ENCODE measurements at places on chromosomes 4 and X. TPM values are rescaled to one million over a fixed set of nuclear protein-coding genes. Genes with fewer than 3 reads are reported as not detected.

The GPR50 gene
- total RNA-seq, result not detected

GRCh38 chr4:13430834-13431568 is 53.1 kb downstream of the RAB28 start:
- no peak for DNase-seq

DNA sequence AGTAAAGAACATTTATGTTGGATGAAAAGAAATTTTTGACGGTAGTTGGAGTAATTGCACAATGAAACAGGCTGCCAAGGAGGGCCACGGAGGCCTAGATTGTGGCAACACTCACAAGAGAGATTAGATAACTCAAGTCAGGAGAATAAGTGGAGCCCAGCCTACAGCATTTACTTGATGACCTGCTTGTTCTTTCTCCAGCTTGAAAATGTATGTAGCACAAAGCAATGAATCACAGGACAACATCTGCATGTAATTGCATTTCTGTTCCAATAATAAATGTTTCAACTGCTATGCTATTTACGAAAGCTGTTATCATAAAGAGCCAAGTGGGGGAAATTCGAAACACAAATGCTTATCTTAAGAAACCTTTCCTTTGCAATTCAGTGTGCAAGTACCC is 221.2 kb upstream of the MID1 start:
- no peak for DNase-seq

The USP17L18 gene
- not detected for total RNA-seq

GRCh38 chr4:10456595-10457254 is 501 bp downstream of the ZNF518B start:
- peak; percentile 86 for DNase-seq

The TCP11X2 gene
- not detected for total RNA-seq

- peak; percentile 82 for DNase-seq
These were observed 72.2 kb downstream of the FAM184B start for GRCh38 chr4:17708992-17709762.

DNA sequence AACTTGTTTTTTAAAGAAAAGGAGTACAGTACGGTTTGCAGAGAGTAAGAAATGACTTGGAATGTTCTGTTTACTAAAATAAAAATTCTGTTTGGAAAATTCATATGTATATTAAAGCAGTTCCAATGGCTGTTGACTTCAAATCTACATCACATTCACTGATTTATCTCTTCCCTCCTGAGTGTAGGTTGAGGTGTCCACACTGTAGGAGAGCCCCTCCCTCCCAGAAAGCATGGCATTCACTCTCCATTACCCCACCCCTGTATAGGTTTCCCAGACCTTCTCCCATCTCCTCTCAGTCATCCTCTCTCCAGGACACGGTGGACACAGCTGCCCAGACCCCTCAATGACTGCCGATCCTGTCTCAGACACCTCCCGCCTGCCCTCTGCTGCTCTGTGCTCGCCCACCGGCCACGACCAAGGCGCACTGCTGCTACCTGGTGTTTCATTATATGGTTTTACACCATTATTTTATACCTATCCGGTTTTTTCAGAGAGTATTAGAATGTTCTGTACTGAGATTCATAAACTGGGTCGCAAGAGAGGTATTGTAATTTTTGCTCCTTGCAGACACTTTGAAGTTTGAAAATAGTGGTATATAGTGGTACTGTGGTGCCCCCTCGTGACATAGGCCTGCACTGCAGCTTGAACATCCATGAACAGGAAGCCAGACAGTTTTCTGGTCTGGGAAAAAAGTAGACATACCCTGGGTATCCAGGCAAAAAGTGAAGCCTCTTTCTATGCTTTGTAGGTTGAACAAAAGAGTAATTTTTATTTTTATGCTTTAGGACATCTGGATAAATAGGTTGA is 38.8 kb upstream of the BEX4 start:
- no peak for DNase-seq

DNA sequence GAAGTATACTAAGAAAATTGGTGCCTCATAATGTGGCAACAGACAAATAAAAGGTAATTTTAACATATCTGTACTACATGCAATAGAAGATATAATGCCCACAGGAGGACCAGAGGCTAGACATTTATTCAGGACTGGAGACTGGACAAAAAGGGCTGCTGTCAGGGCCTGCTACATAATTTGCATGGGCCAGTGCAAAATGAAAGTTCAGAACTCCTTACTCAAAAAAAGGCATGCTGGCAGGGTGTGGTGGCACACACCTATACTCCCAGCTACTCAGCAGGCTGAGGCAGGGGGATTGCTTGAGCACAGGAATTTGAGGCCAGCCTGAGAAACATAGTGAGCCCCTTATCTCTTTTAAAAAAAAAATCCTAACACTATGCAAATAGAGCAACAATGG is 12.4 kb upstream of the MAOA start:
- DNase-seq, result no peak

The GPR78 gene
- 0.26 TPM for total RNA-seq

The XAGE1A gene
- total RNA-seq, result not detected

DNA sequence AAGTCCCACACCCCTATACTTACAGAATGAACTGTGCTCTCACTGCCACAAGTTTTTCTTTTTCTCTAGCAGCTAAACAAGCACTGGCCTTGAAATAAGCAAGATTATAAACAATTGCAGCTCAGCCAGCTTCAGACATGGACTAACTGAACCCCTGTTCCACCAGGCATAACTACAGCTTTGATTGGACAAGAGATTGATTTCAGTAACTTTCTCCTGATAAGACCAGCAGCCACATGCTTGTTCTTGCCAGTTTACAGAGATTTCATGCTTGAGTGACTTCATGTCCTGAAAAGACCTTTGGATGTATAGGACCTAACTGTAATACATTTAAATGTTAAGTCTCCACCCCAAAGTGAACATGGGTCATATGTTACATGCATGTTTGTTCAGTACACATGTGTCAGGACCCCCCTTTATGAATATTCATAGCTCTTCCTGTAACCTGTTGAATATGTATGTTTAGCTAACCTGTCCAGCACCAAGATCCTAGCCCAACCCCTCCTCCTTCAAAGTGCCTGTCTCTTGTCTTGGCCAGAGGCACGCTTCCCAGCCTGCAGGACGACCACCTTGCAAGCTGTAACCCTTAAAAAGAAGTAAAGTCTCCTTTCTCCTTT is 27.9 kb downstream of the ZNF275 start:
- no peak for DNase-seq

The FGB gene
- not detected for total RNA-seq

DNA sequence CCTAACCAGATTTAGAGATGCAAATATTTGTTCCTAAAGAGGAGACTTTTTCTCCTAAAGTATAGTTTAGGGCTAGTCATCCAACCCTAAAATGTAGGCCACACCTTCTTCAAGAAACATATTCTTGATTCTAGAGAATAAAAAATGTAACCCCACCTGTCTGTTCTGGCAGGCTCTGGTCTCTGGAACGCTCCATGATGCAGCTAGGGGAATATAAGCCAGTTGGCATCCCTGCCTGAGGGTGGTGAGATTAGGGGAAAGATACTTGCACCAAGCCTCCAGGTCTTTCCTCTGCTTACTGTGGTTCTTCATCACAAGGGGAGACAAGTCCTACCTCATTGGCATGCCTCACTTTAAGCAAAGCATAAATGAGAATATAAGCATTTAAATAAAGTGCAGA is 21.2 kb upstream of the TBC1D9 start:
- no peak for DNase-seq

The KLF8 gene
- 0.18 TPM for total RNA-seq

DNA sequence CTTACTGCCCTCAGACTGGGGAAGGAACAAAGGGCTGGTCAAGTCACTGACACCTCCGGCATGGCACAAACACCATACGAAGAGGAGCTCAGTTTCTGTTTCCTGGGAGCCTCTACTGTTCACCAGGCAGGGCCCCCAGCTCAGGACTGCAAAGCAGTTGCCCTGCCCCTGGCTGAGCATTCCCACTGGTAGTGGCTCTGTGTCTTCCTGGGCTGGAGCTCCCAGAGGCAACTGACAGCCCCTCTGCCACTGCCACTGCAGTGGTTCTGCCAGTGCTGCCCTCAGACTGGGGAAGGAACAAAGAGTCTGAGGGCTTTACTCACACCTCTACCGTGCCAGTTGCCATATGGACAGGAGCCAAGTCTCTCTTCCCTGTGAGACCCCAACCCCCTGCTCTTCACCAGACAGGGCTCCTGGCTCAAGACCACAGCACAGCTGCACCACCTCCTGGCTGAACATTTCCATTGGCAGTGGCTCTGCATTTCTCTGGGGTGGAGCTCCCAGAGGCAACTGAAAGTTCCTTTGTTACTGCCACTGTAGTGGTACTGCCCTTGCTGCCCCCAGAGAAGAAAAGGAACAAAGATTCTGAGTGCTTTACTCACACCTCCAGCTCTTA is 67.9 kb downstream of the SMARCA5 start:
- no peak for DNase-seq

The ASB9 gene
- not detected for total RNA-seq

The SPANXC gene
- total RNA-seq, result not detected

DNA sequence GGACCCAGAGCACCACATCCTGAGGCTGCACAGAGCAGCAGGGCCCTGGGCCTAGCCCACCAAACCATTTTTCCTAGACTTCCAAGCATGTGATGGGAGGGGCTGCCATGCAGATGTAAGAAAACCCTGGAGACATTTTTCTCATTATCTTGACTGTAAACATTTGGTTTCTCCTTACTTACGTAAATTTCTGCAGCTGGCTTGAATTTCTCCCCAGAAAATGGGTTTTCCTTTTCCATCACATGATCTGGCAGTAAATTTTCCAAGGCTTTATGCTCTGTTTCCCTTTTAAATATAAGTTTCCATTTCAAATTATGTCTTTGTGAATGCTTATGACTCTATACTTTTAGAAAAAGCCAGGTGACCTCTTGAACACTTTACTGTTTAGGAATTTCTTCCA is 945.9 kb upstream of the NDST4 start:
- DNase-seq, result no peak

DNA sequence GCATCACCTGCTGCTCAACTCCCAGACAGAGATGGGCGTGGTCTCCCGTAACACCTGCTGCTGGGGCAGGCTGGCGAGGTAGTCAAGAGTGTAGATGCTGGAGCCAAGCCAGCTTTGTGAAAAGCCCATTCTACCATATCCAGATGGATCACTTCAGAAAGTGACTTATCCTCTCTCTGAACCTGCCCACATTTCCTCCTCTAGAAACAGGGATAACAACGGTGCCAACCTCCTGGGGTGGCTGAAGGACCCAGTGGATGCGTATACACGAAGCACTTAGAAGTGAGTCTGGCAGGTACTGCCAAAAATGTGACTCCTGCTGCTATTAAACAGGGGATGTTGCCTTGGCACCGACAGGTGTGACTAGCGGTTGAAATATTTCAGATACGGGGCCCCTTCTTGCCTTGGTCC is 95.8 kb downstream of the SORBS2 start:
- no peak for DNase-seq

DNA sequence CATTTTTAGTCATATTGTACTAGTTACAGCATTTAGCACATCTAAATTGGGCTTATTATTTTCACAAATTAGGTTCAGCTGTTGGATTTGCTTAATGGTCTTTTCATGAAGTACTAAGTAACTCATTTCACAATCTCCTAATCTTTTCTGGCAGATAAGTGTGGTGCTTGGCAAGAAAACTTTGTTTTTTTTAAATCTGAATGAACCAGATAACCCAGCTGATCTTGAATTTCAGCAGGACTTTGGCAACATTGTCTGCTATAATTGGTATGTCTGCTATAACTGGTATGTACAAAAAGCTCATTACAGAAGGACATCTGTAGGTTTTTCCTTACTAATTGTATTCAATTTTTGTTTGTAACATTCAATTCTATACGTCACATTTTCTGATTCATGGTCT is 22.7 kb downstream of the WDR19 start:
- no peak for DNase-seq

GRCh38 chrX:11899091-11899490 is 141.1 kb downstream of the MSL3 start:
- no peak for DNase-seq

The BMP3 gene
- total RNA-seq, result not detected

GRCh38 chr4:84232309-84233095 is 266.6 kb downstream of the NKX6-1 start:
- DNase-seq, result no peak

The ADAMTS3 gene
- total RNA-seq, result 0.94 TPM

GRCh38 chr4:13143222-13144070 is 340.7 kb downstream of the RAB28 start:
- DNase-seq, result no peak

GRCh38 chrX:48589482-48590162 is 7.7 kb upstream of the WDR13 start:
- DNase-seq, result no peak

GRCh38 chr4:29861307-29861706 is 858.9 kb upstream of the PCDH7 start:
- no peak for DNase-seq

GRCh38 chr4:180436361-180436760 is 1806.8 kb upstream of the TENM3 start:
- no peak for DNase-seq

DNA sequence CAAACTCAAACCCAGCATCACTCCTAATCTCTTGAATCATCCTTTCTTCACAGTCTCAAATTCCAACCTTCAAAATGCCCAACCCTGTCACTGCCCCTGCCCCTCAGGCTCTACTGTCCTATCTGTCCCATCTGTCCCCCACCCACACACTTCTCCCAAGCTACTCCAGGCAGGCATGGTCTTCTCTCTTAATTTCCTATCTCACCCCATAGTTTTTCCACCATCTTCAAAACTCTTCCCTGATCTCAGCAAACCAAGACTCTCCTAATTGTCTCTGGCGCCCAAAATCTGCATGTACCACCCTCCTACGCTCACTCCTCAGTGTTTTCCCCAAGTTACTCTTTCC is 644 bp downstream of the LAMP2 start:
- no peak for DNase-seq

DNA sequence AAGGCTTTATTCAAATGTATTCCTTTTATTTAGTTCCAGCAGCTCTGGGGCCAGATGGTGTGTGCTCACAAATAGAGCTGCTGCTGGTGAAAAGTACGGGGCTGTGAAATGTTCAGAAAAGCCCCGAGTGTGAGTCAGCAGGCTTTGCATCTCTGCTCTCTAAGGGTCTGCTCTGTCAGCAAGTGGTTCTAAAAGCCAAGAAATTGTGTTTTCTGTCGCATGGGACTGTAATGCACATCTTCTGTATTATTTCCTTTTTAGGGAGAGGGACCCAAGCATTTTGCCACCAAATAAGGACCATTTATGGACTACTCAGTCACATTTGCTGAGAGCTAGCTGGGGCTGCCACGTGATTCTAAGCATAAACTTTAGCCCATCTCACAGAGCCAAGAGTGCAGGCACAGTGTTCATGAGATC is 82.9 kb upstream of the NHS start:
- no peak for DNase-seq

The GRIA2 gene
- total RNA-seq, result 31.3 TPM

The LRP2BP gene
- total RNA-seq, result 0.31 TPM
